ENCODE measurements at places on chromosomes 7 and 10. TPM values are rescaled to one million over a fixed set of nuclear protein-coding genes. Genes with fewer than 3 reads are reported as not detected.

- H3K36me3 ChIP-seq: no peaks in the 10 kb centered on the region
- DNase-seq: no peak
- no peak overlapping the region for H3K4me3 ChIP-seq
- H3K27me3 ChIP-seq: no peaks in the 10 kb centered on the region
- no peak overlapping the region for H3K27ac ChIP-seq
These were observed 474.7 kb upstream of the SEMA3A start for GRCh38 chr7:84669177-84669732.

- no peaks in the 10 kb centered on the region for H3K36me3 ChIP-seq
- H3K27ac ChIP-seq: no peak overlapping the region
- no peak overlapping the region for H3K4me3 ChIP-seq
These were observed 43.6 kb downstream of the ANKRD61 start for GRCh38 chr7:6074612-6075380.

DNA sequence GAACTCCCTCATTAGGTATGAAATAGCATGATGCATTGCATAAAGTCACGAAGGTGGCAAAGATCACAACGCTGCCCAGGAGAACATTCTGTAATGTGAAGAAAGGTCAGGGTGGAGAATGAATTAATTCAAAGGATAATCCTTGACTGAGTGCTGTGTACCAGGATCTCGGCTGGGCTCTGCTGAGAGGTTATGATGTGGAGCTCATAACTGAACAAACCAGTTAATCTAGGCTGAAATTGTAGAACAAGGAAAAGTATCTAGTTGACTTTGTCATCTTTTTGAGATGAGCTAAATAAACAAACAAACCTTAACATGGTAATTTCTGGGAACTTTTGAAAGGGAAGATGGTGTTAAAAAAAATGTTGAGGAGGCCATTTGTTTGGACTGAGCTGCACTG, 6.1 kb downstream of the MSMB start:
- H3K27me3 ChIP-seq: no peaks in the 10 kb centered on the region
- no peaks in the 10 kb centered on the region for H3K36me3 ChIP-seq
- no peak overlapping the region for H3K4me3 ChIP-seq
- no peaks in the 10 kb centered on the region for H3K4me1 ChIP-seq
- DNase-seq: no peak

DNA sequence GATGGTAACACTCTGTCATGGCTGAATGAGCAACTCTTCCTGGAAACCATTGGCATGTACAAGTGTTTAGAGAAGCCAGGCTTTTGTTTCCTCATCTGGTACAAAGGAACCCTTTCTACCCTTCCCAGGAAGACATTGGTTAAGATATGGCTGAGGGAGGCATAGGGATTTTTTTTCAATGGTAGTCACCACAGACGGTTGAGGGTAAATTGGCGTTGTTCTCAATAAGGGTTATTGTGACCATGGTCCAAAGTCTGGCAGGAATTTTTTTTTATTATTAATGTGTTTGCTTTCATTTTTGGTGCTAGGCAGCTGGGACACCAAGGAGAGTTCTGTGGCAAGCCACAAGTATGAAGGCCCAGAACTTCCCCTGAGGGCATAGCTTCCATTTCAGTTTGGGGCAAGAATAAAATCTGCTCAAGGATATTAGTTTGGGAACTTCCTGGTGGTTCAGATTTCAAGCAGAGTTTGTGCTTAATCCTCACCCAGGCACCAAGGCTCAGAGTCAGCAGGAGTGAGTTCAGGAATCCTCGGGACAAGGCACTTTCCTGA, at the start of gene PLEKHS1:
PLEKHS1 (plus strand) TSS at position 502 of the 552 bp plus-strand sequence. CDS start 3,596 bp downstream, outside the sequence.
- peaks cover 7% of the 10 kb centered on the region for H3K4me1 ChIP-seq
- no peak within 1 kb of the TSS for H3K27ac ChIP-seq
- no peak within 1 kb of the TSS for H3K4me3 ChIP-seq
- no peaks in the 10 kb centered on the region for H3K36me3 ChIP-seq
- H3K27me3 ChIP-seq: no peaks in the 10 kb centered on the region

GRCh38 chr7:1539882-1540775, 9.6 kb downstream of the MAFK start:
- H3K27ac ChIP-seq: no peak overlapping the region
- no peaks in the 10 kb centered on the region for H3K36me3 ChIP-seq
- no peak overlapping the region for H3K4me3 ChIP-seq
- H3K27me3 ChIP-seq: no peaks in the 10 kb centered on the region

GRCh38 chr10:7258948-7259523, 151.8 kb downstream of the SFMBT2 start:
- H3K27me3 ChIP-seq: no peaks in the 10 kb centered on the region
- no peak for DNase-seq
- no peaks in the 10 kb centered on the region for H3K36me3 ChIP-seq
- peaks cover under 1% of the 10 kb centered on the region for H3K4me1 ChIP-seq

GRCh38 chr7:112023786-112024185, 182.4 kb downstream of the DOCK4 start:
- no peak overlapping the region for H3K4me3 ChIP-seq
- DNase-seq: no peak
- H3K36me3 ChIP-seq: no peaks in the 10 kb centered on the region
- no peaks in the 10 kb centered on the region for H3K4me1 ChIP-seq

DNA sequence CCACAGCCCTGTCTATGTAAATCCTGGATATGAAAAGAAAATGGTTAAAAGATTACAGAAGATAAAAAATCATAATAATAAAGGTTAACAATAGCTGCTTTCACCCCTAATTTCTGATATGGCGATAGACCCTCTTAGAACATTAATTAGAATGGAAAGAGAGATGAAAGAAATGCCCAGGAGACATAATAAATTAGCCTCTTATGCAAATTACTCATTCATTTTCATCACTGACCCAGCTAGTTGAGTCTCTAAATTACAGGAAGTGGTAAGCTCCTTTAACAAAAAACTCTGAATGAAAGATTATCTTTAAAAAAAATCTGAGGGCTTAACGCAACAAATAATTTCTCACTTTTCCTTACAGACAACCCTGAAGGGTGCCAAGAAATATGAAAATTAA, 12.4 kb downstream of the GFRA1 start:
- no peaks in the 10 kb centered on the region for H3K36me3 ChIP-seq
- H3K27me3 ChIP-seq: peaks cover 9% of the 10 kb centered on the region
- no peak overlapping the region for H3K4me3 ChIP-seq

DNA sequence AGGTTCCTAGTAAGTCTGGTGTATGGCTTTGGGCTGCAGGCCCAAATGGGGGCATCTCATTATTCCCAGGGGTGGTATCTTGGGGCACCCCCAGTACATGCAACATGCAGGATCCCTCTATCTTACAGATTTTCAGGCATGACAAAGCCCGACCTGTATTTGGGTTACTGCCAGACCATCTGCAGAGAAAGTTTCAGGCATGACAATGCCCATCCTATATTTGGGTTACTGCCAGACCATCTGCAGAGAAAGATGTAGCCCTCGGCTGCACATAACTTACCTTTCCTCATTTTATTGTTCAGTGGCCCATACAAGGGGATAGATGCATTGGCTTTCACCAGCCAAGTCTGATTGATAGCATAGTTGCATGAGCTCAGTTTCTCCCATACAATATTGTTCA, 112.2 kb upstream of the RAB18 start:
- H3K27me3 ChIP-seq: no peaks in the 10 kb centered on the region
- no peak overlapping the region for H3K4me3 ChIP-seq
- H3K36me3 ChIP-seq: no peaks in the 10 kb centered on the region
- no peaks in the 10 kb centered on the region for H3K4me1 ChIP-seq

DNA sequence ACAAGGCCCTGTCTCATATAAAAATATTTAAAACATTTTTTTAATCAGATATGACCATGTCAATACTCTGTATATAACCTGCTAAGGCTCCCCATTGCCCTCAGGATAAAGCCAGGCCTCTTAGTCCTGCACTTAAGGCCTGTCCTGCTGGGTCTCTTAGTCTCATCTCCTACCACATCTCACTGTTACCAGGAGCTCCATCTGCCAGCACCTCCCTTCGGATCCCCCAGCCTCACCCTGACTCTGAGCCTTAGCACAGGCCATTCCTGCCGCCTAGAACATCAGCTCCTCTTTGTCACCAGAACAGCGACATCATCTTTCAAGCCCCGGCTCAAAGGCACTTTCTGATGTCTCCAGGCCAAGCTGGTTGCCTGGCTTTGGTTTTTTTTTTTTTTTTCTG, 25.7 kb upstream of the GTF2IRD1 start:
- H3K36me3 ChIP-seq: no peaks in the 10 kb centered on the region
- H3K27ac ChIP-seq: no peak overlapping the region
- DNase-seq: no peak
- no peaks in the 10 kb centered on the region for H3K27me3 ChIP-seq
- H3K4me1 ChIP-seq: no peaks in the 10 kb centered on the region

NHLRC2 gene
- total RNA-seq: 37.0 TPM

MNX1 gene
- total RNA-seq: 21.6 TPM

FEZF1 gene
- total RNA-seq: not detected

NRG3 gene
- total RNA-seq: 2.6 TPM

HOXA3 gene
- total RNA-seq: not detected

LRRC61 gene
- total RNA-seq: 27.0 TPM

AEBP1 gene
- total RNA-seq: 61.4 TPM
